Stimulated activated CD8-positive, alpha-beta memory T cell treated with anti-CD3 and anti-CD28 coated beads, Interleukin-7, amount 100 ng/mL, for 1 hour (primary cell): ENCODE measurements at places on chromosomes 3 and 15.
A peak's percentile ranks its signal among the peaks of the same experiment; 100 is the strongest.

GRCh38 chr3:61563313-61564271, 2.2 kb downstream of the PTPRG start:
- DNase-seq, result no peak

GRCh38 chr3:146757759-146758158, 152.6 kb upstream of the PLSCR5 start:
- no peak for DNase-seq

- no peak for DNase-seq
Measured at GRCh38 chr3:89025185-89025584, 82.2 kb upstream of the EPHA3 start.

GRCh38 chr3:136862617-136863322, 762 bp downstream of the NCK1 start:
- DNase-seq, result peak; percentile 11

- DNase-seq, result no peak
Measured at GRCh38 chr3:50251220-50251619, 15.2 kb downstream of the GNAI2 start.

DNA sequence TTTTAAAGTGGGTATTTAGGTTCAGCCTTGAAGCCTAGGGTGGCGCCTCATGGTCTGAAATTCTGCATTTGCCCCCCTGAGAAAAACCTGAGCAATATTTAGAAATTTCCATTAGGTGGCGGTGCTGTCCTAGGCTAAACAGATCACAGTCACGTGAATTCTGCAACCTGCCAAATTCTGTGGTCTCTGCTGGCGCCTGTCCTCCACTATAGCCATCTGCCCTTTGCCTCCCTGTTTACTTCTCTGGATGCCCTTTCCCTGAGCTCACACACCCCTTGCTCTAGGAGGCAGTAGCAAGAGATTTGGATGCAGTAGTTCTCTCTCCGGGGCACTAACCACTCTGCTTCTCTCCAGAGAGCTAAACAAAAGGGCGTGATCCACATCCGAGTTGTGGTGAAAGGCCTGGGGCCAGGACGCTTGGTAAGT, 9.1 kb downstream of the MRPS11 start:
- no peak for DNase-seq

GRCh38 chr15:56950979-56951378, 32.5 kb downstream of the TCF12 start:
- DNase-seq, result no peak

DNA sequence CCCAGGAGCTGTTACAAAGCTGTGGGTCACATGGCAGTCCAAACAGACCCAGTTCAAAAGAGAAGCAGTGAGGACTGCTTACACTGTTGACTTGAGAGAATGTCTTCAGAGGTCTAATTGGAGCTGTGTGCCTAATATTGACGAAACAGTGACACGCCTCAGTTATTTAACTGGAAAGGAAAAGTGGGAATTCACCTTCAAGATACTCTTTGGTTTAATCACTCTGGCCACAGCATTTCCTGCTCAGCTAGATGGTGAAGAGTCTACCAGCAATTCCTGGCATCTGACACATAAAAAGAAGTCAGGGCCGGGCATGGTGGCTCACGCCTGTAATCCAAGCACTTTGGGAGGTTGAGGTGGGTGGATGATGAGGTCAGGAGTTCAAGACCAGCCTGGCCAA, 326.4 kb downstream of the SV2B start:
- no peak for DNase-seq

GRCh38 chr3:40452876-40453730, 4.0 kb upstream of the RPL14 start:
- DNase-seq, result peak; percentile 86

DNA sequence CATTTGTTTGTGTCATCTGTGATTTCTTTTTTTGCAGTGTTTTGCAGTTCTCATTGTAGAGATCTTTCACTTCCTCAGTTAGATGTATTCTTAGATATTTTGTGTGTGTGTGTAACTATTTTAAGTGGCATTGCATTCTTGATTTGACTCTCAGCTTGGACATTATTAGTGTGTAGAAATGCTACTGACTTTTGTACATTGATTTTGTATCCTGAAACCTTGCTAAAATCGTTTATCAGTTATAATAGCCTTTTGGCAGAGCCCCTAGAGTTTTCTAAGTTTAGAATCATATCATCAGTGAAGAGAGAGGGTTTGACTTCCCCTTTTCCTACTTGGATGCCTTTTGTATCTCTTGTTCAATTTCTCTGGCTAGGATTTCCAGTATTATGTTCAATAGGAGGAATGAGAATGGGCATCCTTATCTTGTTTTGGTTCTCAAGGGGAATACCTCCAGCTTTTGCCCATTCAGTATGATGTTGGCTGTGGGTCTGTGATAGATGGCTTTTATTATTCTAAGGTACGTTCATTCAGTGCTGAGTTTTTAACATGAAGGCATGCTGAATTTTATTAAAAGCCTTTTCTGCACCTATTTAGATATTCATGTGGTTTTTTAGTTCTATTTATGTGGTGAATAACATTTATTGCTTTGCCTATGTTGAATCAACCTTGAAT, 211.7 kb downstream of the MBNL1 start:
- no peak for DNase-seq

- no peak for DNase-seq
Measured at GRCh38 chr15:64851503-64851840, 9.8 kb downstream of the PLEKHO2 start.

DNA sequence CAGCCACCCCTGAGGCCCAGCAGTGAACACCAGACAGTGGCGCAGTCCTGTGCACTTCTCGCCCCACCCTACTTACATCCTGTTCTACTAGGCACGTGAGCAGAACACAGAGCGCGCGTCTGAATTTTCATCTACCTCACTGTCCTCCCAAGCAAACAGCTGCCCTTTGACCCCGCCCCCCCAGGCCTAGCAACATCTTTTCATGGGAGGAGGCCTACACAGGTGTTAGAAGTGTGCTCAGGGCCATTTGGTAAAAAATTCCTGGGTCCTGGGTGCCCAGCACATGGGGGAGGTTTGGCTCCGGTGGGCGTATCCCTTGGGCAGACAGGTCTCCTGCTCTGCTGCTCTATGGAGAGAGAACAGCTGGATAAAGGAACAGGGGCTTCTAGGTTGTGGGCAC, 95.0 kb downstream of the MYLK start:
- DNase-seq, result no peak

GRCh38 chr3:158532099-158532734, 38.8 kb upstream of the MLF1 start:
- no peak for DNase-seq

DNA sequence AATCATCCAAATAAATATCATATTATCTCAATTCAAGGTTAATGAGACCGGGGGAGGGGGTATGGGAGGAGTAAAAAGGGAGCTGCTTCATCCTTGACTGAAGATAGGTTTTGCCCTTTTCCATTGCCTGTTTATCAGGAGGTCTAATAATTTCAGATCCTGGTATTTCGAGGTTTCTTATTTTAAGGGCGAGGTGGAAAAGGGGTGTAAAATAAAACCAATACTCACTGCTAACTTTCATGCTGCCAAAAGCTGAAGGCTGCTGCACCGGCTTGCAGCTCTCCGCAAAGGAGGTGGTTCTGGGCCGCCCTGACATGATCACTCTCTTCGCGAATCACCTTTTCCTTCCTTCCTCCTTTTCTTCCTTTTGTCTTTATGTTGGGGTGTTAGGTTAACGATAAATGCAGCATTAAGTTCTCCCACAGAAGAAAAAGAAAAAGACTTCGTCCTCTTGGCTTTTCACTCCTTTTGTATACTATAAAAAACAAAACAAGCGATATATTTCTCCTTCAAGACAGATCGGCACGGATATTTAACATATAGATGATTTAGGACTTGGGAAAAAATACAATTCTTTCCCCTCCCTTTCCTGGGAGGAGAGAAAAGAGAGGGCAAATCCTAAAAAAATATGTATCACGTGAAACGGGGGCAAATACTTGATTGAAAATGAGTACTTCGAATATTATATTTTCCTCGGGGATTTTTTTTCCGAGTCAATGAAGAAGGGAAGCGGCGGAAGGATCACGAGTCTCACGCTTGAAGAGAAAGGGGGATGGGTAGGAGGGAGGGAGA, 932 bp downstream of the GSK3B start:
- DNase-seq, result no peak

GRCh38 chr15:70494852-70495571, 268.3 kb downstream of the UACA start:
- DNase-seq, result no peak

DNA sequence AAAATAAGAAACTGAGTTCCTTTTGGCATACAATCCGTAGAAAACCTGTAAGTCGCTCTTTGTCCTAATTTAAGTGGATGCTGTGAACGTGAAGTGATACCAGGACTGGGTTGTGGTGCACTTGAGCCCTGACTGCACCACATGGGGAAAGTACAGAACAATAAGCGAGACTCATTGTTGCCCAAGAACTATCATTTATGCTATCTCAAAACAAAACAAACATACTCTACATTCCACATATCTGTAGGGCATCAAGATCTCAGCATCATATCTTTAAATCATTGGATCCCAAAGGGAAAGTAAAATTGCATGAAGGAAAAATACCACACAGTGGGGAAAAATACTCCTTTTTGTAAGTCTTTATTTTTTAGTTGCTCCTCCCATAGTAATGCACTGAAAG, 580.3 kb downstream of the MECOM start:
- no peak for DNase-seq

GRCh38 chr3:113132571-113132996, 78.8 kb upstream of the BOC start:
- DNase-seq, result no peak

DNA sequence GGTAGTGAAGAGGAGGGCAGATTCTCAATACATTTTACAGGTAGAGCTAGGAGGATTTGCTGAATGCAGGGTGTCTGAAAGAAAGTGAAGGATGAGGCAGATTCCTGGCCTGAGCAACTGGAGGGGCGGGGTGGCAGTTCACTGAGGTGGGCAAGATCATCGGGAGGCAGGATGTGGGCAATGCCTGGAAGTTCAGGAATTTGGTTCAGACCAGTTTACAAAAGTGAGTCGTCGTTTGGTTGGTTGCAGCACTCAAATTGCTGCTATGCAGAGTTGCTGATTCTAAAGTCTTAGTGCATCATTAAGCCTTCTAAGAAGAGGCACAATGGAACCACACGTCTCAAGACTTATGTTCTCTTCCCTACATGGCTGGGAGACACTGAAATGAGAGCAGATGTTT, 134.0 kb downstream of the MFSD1 start:
- no peak for DNase-seq

DNA sequence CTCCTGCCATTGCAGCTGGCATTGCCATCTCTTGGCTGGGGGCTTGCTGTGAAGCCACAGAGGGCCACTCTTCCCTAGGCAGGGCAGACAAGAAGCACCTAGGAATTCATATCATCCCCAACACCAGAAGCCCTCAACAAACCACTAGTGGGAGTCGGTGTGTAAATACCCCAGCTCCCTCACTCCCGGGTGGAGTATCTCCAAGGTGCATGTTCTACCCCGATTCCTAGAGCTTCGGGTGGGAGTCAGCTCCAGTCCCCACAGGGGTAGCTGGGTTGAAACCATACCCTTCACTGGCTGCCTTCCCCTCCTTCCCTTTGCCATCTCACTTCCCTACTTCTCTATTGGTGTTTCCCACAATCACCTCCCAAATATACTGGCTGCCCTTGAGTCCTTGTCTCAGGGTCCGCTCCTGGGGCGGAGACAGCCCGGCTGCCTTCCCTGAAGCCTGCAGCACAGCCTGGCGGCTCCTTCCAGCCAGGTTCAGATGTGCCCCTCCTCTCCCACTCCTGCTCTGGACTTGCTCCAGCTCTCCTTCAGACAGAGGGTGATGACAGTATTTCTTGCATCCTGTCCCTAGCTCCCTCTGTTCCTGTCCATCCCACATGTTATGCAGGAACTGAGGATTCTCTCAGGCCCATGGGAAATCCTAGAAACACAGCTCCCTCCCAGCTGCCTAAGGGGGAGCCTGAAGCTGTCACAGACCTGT, 33.3 kb downstream of the FAM3D start:
- DNase-seq, result no peak

DNA sequence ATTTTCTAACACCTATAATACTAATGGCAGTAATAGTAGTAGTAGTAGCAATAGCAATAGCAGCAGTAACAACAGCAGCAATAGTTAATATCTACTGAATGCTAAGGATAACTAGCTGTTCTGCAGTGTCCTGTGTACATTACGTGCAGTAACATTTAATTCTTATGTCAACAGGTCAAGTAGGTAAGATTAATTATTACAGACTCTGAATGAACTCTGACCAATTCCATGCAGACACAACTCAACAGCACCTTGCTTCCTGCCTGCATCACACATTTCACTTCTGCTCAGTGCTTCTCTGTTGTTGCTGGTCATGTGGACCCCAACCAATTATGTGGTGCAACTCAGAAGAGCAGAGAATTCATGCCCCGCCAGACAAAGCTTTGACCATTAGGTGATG, 39.9 kb upstream of the ARHGEF26 start:
- DNase-seq, result no peak

- no peak for DNase-seq
Measured at GRCh38 chr3:99659951-99660350, 21.6 kb downstream of the COL8A1 start.

DNA sequence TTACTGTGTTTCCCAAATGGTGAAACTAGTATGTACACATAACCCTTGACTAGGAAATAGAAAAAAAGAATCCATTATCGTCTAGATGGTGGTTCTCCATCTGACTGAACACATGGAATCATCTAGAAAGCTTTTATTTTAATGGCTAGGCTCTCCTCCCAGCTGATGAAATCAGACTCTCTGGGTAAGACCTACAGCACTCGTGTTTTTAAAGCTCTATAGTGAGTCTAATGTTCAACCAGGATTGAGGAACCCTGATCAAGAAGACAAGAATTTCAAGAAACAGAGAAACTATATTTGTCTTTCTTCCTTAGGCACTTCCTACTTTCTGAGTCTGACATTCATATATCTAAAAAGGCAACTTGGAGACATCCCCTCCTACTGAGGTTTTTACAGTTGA, 118.8 kb downstream of the TMCO5A start:
- DNase-seq, result no peak

- DNase-seq, result no peak
Measured at GRCh38 chr15:78174401-78174800, 25.2 kb downstream of the IDH3A start.
